ENCODE measurements at places on chromosomes 1 and 21.
A peak's percentile ranks its signal among the peaks of the same experiment; 100 is the strongest.

- no peak for DNase-seq
Measured at GRCh38 chr1:183080406-183080805, 57.2 kb downstream of the LAMC1 start.

DNA sequence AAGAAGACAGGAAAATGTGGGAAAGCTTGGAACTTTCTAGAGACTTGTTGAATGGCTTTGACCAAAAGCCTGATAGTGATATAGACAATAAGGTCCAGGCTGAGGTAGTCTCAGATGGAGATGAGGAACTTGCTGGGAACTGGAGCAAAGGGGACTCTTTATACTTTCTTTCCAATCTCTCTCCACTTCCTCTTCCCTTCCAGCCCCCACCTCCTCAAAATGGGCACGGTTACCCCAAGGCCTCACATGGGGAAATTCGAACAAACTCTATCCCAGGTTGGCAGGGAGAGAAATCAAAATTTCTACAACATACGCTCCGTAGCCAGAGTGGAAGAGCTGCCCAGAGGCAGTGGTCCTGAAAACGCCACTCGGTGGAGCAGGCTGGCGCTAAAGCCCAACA, 15.2 kb downstream of the PPT1 start:
- no peak for DNase-seq

- DNase-seq, result no peak
Measured at GRCh38 chr1:24985737-24986136, 55.7 kb upstream of the RUNX3 start.

DNA sequence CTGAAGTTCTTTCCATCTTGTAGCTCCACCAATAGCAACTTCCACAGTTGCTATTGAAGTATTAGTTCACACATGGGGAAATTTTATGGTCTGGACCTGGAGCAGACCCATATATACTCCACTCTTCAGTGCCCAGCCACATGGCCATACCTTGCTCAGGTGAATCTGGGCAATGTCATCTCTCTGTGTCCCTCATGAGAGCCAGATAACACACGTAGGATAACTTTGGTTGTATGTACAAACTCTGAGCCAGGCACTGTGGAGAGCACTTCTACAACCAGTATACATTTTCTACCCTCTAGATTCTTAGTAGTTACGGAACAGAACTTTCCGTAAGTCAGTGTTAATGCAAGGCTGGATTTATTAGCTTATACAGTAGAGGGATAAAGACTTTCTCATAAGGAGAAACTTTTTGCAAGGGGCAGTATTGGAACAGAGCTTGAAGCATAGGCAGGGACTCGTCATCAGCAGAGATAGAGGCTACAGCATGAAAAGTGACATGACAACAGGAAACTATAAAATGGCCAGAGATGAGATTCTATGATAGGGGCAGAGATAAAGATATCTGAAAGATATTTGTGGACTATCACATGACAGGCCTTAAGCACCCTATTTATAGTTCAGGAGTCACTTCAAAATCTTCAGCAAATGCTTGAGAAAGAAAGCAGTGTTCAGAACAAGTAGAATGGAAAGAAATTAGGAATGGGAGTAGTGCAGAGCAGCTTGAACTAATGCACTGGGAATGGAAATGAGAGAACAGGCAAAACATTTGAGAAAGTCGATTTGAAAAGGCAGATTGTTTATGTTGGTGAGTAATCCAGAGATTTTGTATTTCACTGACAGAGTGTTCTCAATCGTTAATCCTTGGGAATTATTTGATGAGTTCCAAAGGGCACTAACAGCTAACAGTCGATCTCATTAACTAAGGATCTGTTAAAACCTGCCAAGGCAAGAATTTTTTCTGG, 481.8 kb downstream of the USP25 start:
- DNase-seq, result no peak

DNA sequence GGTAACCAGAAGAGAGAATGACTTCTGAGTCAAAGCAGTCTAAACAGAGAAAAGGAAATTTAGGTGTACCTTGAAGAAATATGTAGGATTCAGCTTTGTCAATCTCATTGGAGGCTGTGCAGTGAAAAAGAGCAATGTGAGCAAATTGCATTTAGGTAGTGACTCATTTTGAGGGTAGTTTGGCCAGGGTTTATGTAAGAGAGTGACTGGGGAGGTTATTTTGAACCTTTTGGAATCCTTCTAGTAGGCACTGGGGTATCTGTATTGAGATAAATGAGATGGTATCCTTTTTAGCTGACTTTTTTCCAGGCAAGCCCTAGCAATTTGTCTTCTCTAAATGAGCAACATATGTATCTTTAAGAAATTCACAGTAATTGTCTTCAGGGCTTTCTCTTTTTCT, 95.9 kb downstream of the DISP1 start:
- no peak for DNase-seq

- DNase-seq, result no peak
Measured at GRCh38 chr1:192747943-192748342, 60.9 kb upstream of the RGS2 start.

DNA sequence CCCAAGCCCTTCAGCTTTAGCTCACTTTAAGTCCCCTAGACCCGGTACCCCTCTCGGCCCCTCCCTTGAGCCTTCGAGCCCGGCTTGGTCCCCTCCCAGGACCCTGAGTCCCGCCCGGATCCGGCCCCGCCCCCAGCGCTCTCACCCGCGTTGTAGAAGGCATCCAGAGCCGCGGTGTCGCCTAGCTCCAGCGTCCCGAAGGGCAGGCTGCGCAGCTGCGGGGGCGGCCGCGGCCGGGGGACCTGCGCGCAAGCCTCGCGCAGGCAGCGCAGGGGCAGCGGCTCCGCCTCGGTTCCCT, 699 bp downstream of the MAP3K6 start:
- peak; percentile 90 for DNase-seq

GRCh38 chr1:99645699-99646531, at the start of gene PALMD:
Gene PALMD (plus strand): TSS chr1:99646113. CDS start chr1:99646318, 205 bp downstream.
- peak; percentile 86 for DNase-seq

GRCh38 chr1:225899044-225899925, 10.3 kb upstream of the LEFTY1 start:
- no peak for DNase-seq

DNA sequence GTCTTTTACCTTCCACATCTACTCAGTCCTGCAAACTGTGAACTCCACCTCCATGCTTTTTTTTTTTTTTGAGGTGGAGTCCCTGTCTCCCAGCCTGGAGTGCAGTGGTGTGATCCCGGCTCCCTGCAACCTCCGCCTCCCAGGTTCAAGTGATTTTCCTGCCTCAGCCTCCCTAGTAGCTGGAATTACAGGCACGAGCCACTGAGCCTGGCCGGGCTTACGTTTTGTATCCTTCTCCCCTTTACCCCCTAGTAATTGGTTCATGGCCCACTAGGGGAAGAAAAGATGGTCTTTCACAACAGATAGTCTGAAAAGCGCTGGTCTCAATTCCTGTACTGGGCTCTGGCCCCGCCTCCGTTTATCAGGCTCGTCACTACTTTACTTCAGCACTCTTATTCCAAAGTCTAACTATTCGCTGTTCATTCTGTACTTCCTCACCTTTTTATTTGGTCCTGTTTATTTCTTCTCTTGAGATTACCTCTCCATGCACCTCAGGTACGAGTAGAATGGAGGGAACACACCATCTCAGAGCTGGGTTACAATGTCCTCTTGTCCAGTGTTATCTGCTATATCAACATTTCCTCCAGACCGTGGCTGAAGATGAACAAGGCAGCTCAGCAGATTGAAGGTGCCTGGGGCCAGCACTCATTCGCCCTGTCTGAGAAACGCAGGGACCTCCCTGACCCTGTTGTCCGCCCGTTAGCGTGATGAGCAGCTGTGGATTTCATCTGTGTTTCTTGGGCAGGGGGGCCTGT, 16.2 kb downstream of the CNST start:
- no peak for DNase-seq

DNA sequence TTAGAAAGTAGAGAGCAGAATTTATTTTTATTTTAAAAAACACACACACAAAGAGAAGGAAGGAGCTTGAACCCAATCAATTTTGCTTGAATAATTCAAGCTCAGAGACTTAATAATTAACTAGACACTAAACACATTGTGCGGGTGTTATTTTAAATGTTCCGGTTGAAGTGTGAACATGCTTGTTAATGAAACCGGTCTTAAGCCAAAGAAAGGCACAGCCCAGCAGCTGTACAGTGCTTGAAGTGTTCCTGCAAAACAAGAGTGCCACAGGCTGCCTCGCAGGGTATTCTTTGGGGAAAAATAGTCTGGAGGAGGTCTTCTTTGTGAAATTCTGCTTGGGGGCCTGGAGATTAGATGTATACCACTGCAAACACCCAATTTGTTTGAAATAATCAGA, 2.2 kb upstream of the CDC42BPA start:
- no peak for DNase-seq

- no peak for DNase-seq
Measured at GRCh38 chr1:192579010-192579738, 3.6 kb downstream of the RGS1 start.

Measured in psoas muscle (tissue), 8 donors.